BJ (cell line): ENCODE measurements at places on chromosomes 4 and X. TPM values are rescaled to one million over a fixed set of nuclear protein-coding genes. Genes with fewer than 3 reads are reported as not detected.

DNA sequence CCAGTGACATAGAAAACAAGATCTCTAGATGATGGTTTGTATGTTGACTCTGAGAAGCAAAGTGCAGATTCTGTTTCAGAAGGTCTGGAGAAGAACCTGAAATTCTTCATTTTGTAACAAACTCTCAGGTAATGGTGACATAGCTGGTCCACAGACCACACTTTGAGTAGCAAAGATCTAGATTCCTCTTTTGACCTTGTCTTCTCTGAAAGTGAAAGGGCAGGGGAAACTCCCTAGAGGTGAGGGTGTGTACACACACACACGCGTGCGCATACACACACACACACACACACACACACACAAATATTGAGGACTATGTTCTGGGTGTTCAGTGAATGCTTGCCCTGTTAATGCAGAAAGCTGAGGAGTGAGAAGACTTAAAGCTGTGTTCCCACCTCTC lies 110.1 kb downstream of the NHSL2 start:
- no peak for DNase-seq

GRCh38 chr4:34043131-34043530 lies 2201.2 kb downstream of the ARAP2 start:
- no peak for DNase-seq

Gene FAM156B
- 28.8 and 49.5 TPM in 2 replicates for polyA plus RNA-seq

Gene ANKRD50
- polyA plus RNA-seq, result 6.5 and 14.5 TPM in 2 replicates

Gene GAR1
- 5.8 and 13.3 TPM in 2 replicates for polyA plus RNA-seq

- DNase-seq, result no peak
Measured at GRCh38 chr4:48490012-48490679, at the start of gene ZAR1. TSS of gene ZAR1 (plus strand) at chr4:48490252. CDS start at chr4:48490292, 40 bp downstream.

GRCh38 chr4:174559894-174560293 lies 37.6 kb upstream of the HPGD start:
- no peak for DNase-seq

- no peak for DNase-seq
Measured at GRCh38 chrX:53642337-53642736, 44.2 kb downstream of the HUWE1 start.

DNA sequence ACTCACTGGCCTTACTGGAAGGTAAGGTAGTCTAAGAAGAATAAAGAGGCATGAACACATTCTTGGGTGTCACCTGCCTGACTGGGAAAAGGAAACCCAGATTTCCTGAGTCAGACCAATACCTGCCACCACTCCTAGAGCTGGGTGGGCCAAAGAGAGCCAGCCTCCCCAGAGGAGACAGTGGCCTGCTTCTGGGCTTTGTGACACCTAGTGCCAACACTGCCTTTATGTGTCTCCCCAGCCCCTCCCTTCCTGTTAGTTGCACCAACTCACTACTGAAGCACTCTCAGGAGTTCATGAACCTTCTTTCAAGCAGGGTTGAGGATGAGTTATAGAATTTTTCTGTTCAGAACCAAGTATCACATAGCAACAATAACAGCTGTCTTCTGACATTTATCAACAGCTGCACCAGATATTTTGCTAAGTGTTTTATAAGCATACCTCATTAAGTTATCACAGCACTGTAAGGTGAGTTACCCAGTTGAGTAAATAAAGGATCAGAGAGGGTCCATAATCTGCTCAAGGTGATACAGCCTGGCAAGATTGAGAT lies 77.6 kb upstream of the ETNPPL start:
- DNase-seq, result no peak

GRCh38 chrX:155027509-155028066 lies 944 bp downstream of the FUNDC2 start:
- no peak for DNase-seq

Gene ESX1
- not detected in 2 replicates for polyA plus RNA-seq

DNA sequence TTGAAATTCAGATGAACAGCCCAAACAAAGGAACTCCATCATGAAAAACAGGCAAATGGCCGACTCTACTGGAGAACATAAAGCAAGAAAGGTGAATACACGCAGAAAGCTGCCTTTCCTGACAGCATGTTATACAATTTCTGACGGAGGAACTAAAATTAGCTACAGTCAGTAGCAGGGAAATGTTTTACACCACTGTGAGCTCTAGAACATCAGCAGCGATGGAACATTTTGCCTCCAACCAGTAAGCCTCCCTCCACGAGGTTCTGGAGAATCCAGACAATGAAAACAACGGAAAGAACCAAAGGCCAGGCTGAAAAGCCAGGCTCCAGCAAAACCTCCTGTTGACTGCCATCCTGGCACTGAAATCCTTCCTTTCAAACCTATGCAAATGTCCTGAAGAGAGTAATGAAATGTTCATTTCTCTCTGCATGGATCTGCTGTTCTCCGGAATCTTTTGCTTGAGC lies 78.9 kb downstream of the IRF2 start:
- DNase-seq, result no peak

- no peak for DNase-seq
Measured at GRCh38 chr4:102665527-102665926, 95.2 kb downstream of the MANBA start.

DNA sequence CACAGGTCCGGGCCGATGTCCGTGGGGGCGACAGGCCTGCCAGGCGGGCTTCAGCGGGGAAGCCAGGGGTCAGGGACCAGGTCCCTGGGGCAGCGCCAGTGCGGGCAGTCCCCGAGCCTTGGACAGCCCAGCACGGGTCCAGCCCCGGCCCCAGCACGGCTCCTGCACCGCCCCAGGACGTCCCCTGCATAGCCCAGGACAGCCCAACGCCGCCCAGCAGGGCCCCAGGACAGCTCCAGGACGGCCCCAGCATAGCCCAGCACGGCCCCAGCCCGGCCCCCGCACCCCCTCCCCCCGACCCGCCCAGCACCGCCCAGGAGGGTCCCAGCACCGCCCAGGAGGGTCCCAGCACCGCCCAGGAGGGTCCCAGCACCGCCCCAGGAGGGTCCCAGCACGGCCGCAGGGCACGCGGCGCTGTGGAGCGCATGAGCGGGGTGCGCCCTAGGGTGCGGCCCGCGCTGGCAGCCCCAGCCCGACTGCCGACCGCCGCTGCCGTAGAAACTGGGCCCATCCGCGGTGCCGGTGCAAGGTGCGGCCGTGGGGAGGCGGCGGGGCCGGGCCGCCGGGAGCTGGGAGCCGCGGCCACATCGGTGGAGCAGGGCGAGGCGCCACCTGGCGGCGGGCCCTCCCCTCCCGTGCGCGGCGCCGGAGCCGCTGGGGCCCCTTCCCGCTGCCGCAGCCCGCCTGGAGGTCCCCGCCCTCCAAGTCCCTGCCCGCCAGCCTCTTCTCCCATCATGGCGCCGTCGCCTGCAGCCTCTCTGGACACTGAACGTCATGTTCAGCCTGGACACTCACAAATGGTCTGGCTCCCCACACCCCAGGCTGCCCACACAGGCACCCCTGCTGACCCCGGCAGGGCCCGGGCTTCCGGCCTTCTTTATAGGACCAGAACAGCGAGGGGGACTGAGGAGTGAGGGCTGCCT lies 106.8 kb upstream of the NKX1-1 start:
- DNase-seq, result no peak

DNA sequence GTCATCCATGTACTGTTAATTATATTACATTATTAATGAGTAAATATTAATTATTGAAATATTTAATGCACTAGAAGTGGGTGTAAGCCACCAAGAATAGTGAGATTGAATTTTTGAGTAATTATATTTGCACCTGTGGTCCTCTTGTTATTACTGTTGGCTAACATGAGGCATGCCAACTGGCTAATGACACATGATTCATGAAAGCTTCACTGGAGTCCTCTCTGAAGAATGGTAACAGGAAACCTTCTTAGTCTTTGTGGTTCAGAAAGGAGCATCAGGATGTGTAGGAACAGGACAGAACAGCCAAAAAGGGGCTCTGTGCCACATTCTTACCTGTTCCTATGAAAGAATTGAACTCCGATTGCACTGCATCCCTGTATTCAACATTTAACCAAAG lies 65.2 kb downstream of the SLC4A4 start:
- no peak for DNase-seq
